Right lobe of liver (tissue), 6 donors: ENCODE measurements at places on chromosomes 7 and 10. TPM values are rescaled to one million over a fixed set of nuclear protein-coding genes. Genes with fewer than 3 reads are reported as not detected.

GRCh38 chr10:82278401-82279182 lies 403.6 kb downstream of the NRG3 start:
- DNase-seq, result no peak

The SLC16A9 gene
- not detected for total RNA-seq

The GRM3 gene
- total RNA-seq, result not detected

The AQP1 gene
- 15.3 TPM for total RNA-seq

DNA sequence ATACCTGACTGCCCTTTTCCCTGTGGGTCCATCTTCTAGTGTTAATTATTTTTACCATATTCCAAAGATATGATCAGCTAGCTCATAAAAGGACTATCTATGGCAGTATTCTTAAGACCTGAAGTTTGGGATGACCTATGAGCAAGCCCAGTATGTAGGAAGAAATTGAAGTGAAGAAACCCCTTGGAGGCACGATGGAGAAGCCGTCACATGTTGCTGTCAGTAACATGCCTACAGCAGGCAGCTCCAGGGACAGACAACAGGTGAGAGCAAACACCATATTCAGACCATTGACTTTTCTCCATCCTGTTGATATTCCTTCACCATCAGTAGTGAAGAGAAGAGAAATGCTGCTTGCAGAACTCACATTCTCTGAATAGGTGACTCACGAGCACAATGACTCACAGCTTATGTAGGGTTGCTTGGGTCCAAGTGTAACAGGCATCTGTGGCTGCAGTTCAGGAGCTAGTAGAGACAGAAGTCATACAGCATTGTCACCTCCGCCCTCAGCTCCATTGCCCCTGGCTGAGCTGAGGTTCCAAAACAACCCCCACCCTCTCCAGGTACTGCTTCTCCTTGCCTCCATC lies 8.4 kb upstream of the LYZL2 start:
- no peak for DNase-seq

GRCh38 chr10:101856626-101857025 lies 13.0 kb upstream of the KCNIP2 start:
- no peak for DNase-seq

DNA sequence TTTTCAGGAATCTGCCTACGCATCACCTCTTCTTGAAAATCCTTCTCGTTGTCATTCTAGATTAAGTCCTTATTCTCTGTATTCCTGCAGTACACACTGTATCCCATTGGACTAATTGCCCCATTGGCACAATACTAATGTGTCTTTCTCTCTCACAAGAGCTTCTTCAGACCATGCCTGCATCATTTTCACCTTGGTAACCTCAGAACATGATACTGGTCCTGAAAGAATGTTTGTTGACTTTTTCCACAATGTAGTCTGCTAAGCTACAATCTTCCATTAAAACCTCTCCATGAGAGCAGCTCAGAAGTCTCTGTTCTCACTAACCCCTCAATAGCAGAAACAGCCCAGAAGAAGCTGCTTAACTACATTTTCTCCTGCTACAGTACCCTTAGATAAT lies 270.7 kb downstream of the PCDH15 start:
- no peak for DNase-seq

The NKX6-2 gene
- not detected for total RNA-seq

DNA sequence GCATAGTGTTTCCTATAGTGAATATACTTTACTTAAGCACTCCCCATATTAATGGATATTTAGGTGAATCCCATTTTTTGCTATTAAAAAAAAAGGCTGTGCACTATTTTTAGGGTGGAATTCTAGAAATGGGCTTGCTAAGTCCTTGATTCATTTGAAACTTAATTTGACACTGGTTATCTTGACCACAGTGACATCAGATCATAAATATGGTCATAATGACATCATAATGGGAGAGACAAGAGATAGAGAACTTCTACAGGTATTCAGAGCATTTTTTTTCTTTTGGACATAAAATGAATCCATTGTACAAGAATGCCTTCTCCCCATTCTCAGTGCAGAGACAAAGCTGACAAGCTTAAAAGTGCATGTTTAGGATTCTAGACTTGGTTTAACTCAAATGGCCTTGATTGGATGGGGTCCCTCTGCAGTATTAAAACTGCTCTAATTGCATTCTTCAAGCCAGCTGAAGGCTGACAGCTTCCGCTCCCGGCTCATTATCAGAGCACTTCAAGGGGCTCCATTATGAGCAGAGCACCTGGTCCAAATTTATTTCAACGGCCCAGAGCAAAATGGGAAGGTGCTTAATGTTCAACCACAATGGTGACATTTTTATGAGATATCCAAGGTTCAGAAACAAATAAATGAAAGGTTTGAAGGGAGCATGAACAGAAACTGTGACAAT lies 104.8 kb downstream of the JAZF1 start:
- DNase-seq, result no peak

The GIMAP2 gene
- 6.8 TPM for total RNA-seq

GRCh38 chr7:17320102-17320497 lies 21.6 kb downstream of the AHR start:
- no peak for DNase-seq

DNA sequence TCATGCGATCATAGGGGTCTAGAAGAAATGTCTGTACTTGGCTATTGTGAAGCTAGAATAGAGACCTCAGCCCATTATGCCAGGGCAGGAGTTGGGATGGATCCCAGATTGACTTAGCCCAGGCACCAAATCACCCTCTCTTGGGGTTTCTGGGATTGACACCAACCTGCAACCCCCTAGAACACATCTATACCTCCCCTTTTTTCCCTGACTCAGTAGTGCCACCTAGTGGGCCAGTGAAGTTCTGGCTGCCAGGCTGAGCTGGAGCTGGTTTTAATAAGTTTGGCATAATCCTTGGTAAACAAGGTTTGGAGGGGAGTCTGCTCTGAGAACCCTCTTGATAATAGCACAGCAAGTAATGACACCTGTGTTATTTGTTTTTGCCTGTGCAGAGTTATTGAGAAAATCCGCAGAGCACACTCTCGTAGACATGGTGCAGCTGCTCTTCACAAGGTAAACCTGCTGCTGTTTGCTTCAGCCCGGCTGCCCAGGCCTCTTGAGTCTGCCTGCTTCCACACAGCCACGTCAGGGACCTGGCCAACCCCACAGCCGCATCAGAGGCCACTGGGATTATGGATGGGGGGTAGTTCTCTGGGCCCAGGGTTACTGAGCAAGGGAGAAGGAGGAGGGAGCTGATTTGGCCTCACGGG lies 43.3 kb upstream of the NFKB2 start:
- peak; percentile 47 for DNase-seq

The PON1 gene
- 677 TPM for total RNA-seq

The GJD4 gene
- not detected for total RNA-seq

GRCh38 chr7:28408105-28408959 lies 4.0 kb upstream of the CREB5 start:
- DNase-seq, result peak; percentile 39

- no peak for DNase-seq
These were observed 41.4 kb downstream of the BRAF start for GRCh38 chr7:140883378-140883777.

The ABCB4 gene
- 101 TPM for total RNA-seq

The NPY4R2 gene
- not detected for total RNA-seq

DNA sequence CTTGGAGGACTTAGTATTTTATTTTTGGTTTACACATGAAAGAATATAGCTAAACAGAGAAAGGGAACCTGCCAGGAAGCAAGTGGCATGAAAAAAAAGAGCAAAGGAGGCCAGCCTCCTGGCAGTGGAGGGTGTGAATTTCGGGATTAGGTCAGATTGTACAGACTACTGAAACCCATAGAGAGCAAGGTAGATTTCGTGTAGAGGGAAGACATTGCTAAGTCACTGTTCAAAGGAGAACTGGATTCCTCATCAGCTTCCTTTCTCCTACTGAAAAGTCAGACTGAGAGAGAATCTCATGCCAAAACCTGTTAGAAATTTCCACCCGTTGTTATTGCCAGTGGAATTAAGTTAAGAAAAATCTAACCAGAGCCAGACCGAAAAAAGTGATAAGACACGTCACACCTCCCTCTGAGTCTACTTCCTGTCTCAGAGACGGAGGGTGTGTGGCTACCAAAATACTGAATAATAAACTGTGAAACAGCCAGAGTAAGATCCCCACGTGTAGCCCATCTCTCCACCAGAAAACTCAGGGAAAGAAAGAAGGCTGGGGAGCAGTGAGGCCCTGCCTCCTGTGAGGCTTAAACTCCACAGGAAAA lies 118.8 kb downstream of the SKIDA1 start:
- no peak for DNase-seq

- DNase-seq, result no peak
These were observed 1.2 kb downstream of the EZH2 start for GRCh38 chr7:148882841-148883265.

DNA sequence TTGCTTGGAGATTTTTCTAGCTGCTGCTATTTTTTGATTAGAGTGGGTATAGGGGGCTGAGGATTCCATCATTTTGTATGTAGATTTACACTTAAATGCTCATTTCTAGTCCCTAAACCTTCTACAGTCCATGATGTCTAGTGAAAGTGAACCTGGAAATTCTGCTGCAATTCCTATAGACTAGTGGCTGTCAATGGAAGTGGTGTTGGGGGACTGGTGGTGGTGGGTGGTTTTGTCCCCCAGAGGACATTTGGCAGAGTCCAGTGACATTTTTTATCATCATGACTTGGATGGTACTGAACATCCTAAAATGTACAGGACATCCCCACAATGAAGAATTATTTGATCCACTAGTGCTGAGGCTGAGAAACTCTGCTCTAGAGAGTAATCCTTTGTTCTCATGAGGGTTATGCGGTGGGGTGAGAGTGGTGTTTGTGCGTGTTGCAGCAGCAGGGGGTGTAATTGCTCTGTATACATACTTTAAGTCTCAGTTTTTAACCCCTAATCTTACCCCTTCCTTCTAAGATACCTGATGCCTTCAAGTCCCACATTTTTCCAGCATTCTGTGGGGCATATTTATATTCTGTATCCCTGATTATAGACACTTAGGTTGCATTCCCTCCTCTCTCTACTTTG lies 35.0 kb downstream of the KIF11 start:
- DNase-seq, result no peak

The TDRD1 gene
- not detected for total RNA-seq

GRCh38 chr10:29244978-29245377 lies 43.9 kb upstream of the LYZL1 start:
- DNase-seq, result no peak

The HTR7 gene
- total RNA-seq, result 0.07 TPM

The C10orf62 gene
- not detected for total RNA-seq

GRCh38 chr7:963236-964078 lies 9.0 kb upstream of the ADAP1 start:
- DNase-seq, result no peak

The ZKSCAN5 gene
- 2.8 TPM for total RNA-seq

DNA sequence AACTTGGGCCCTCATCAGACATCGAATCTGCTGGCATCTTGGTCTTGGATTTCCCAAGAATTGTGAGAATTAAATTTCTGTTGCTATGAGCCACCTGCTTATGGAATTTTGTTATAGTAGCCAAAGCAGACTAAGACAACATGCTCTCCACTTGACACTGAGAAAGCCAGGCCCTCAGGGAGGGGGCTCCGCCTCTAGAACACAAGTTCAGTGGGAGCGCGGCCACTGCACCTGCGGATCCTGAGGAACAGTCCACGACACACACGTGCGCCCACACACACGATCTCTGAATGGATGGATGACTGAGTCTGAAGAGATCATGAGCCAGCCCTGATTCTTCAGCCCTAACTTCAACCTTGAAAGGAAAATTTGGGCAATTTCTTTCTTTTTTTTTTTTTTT lies 73.7 kb downstream of the CTBP2 start:
- no peak for DNase-seq

DNA sequence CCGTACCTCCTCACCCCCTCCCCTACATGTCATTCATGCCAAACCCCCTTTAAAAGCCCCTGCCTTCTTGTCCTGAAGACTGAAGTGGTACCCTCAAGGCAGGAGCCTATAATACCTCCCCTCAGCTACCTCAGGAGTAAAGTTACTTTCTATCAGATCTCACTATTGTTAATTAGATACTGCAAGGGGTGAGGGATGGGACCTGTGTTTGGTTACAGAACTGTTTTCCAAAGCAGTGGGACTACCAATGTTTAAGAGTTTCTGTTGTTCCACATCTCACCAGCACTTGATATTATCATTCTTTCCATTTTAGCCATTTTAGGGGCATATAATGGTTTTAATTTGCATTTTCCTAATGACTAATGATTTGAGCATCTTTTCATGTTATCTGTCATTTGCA lies 196.8 kb upstream of the LRRN3 start:
- DNase-seq, result no peak

DNA sequence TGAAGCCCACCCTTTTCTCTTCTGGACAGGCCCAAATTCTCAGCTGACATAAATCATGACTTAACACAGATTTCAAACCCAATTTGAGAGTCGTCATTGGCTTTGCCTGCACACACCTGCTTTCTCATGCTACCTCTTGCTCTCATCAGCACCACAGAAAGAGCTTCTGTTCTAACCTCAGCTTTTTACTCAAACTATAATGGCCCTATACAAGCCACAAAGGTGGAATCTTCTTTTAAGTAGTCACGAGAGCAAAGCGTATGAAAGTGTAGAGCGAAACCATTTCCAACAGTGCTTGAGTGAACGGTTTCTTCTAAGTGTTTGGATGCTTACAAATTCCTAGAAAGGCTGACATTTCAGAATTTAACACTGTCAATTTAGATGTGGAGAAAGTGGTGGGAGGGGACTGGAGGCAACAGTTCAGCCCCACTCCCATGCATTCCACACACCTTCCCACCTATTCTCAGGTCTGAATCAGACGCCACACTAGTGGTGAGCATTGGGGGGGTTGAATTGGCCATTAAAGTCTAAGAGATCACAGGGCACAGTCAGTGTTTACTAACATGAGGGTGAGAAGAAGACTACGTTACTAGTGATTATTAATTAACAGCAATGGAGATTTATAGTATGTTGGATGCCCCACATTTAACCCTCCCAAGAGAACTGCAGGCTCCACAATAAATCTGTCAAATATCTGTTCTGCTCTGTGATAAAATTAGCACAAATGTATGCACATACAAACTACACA lies 114.0 kb downstream of the PRKCQ start:
- DNase-seq, result no peak

The ECHDC3 gene
- total RNA-seq, result 304 TPM

GRCh38 chr7:1608318-1608717 lies 38.5 kb upstream of the PSMG3 start:
- no peak for DNase-seq
